HEK293T (cell line): ENCODE measurements at places on chromosomes 11 and 22.
A peak's percentile ranks its signal among the peaks of the same experiment; 100 is the strongest.

DNA sequence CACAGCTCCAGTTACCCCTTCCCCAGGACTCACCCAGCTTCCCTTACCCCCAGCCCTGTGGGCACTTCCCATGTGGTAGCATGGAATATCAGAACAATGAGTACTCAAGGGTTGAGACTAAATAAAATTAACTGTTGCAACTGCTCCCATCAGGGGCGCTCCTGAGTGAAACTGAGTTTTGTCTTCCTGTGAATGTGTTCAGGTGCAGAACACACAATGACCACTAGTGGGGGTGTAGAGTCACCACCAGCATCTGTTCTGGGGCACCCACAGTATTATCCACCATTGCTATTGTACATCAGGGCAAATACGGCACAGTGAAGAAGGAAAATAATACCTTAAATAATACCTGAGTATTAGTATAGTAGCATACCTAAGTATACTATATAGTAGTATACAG, 689.7 kb downstream of the TBC1D22A start:
- peak; percentile 36 for DNase-seq

DNA sequence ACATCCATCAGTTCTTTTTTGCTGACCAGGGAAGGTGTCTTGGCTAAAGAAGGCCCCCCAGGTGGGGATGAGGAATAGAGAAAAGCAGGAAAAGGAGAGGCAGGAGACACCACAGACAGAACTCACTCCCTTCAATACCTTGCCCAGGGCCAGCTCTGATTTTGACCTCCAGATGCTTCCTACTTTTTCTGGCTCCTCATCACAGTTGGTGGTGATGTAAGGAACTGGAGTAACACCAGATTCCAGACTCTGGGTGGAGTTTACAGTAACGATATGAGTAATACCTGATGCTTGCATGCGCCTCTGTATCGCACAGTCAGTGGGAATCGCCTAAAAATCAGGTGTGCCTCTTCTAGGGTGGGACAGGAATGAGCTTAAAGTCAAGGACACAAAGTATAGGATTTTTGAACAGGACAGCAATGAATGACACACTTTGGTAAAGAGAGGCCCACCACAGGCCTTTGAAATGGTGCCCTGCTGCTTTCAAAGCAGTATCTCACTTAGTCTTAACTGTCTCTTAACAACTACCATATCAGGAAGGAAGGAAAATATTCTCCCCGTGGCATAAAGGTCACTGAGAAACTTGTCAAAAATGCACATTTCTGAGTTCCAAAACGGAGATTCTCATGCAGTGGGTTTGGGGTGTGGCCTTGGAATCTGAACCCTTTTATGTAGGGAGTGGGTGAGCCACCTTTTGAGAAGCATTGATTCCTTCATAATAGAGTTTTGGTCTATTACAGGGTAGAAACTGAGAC, 140.8 kb downstream of the SNX19 start:
- no peak for DNase-seq

DNA sequence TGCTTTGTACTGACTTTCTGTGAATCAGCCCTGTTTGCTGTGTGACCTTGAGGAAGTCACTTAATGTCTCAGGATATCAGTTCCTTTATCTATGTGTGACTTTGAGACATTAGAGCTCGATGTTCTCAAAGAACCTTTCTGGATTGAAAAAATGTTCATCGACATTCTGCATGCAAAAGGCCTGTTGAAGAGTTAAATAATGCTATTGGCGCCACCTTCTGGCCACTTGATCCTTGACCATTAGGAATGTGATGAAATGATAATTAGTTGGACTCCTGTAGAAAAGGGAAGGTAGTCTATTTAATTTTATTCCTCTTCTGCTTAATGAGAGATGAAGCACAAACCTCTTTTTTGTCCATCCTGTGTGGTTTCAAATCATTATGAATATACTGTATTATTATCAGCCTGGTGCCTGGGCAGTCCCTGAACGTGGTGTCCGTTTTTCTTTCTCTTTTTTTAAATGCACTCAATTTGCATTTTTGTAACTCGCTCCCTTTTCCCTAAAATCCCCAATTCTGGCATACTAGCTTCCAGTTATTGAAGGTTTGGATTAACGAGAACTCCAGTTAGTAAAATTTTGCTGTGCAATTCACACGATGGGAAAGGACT, 20.7 kb downstream of the ELF5 start:
- peak; percentile 56 for DNase-seq

GRCh38 chr11:75603791-75604736, 42.0 kb downstream of the SERPINH1 start:
- no peak for DNase-seq

- DNase-seq: no peak
These were observed 712.4 kb downstream of the TBC1D22A start for GRCh38 chr22:47474895-47475294.

- DNase-seq: no peak
These were observed 27.3 kb downstream of the GNAZ start for GRCh38 chr22:23097412-23098229.

GRCh38 chr11:64207256-64208085, 950 bp downstream of the FERMT3 start:
- DNase-seq: no peak

GRCh38 chr11:8656291-8656690, 26.2 kb downstream of the TRIM66 start:
- no peak for DNase-seq

GRCh38 chr22:26416670-26417276, 12.3 kb upstream of the ASPHD2 start:
- DNase-seq: no peak

- no peak for DNase-seq
These were observed 40.6 kb downstream of the RSF1 start for GRCh38 chr11:77779935-77780334.

DNA sequence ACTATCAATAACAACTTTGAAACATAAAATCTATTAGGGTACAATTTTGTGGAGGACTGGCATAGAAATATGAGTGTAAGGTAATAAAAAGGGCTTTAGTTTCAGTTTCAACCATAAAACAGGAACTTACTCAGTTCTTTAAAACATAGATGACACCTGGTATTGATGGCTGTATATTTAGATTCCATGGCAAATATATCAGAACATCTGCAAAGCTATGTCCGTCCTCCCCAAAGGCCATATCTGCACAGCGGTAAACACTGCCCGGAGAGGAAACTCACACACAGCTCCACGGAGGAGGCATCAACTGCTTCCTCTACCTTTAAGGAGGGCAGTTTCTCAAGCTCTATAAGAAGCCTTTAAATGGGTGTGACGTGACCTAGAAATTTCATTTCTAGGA, 993.3 kb downstream of the BRD1 start:
- DNase-seq: no peak

DNA sequence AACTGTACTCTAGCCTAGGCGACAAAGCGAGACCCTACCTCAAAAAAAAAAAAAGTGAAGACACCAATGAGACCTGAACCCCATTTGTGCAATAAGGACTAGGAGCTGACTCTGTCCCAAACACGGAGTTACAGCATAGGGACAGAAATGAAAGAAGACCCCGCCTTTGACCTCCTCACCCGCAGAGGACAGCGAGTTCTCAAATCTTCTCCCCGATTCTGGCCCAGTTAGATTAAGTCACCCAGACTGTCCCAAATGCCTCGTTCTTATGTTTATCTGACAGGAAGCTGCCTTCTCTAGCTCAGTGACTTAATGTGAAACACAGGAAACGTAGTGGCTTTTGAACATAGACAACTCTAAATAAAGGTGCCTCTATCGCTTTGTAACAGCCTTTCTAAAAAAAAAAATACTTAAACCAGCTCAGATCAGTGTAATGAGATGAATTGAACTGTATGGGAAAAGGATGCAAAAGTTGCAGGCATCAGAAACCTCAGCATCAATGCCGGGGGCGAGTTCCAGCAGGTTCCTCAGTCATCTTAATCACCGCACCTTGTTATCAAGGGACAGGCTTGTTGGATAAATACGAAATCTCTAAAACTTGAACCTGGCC, 10.6 kb downstream of the MYH9 start:
- no peak for DNase-seq

DNA sequence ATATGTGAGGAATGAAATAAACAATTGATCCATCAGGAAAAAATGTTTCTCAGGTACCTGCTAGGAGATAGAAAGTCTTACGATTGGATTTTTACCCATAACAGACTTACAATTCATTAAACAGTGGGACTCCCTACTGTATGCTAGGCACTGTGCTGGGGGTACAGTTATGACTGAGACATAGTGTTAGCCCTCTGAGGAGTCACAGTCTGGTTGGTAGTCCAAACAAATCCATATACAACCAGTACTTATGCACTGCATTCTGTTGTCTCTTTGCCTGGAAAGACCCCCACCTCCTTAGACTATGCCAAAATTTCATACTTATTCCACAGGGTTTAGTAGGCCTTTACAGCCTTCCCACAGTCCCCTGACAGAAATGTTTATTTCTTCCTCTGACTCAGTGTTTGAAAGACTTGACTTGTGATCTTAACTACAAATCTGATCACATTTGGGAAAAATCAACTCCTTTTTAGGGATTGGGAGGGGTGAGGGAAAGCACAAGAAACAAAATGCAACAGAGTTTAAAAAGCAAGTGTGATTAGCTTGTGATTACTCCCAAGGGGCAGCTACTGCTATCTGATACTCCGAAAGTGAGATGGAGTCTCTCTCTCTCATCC, 69.4 kb upstream of the HORMAD2 start:
- no peak for DNase-seq

- no peak for DNase-seq
These were observed 121.5 kb downstream of the MAML2 start for GRCh38 chr11:96221244-96222070.

- no peak for DNase-seq
These were observed 15.2 kb upstream of the OR10Q1 start for GRCh38 chr11:58243954-58244353.

DNA sequence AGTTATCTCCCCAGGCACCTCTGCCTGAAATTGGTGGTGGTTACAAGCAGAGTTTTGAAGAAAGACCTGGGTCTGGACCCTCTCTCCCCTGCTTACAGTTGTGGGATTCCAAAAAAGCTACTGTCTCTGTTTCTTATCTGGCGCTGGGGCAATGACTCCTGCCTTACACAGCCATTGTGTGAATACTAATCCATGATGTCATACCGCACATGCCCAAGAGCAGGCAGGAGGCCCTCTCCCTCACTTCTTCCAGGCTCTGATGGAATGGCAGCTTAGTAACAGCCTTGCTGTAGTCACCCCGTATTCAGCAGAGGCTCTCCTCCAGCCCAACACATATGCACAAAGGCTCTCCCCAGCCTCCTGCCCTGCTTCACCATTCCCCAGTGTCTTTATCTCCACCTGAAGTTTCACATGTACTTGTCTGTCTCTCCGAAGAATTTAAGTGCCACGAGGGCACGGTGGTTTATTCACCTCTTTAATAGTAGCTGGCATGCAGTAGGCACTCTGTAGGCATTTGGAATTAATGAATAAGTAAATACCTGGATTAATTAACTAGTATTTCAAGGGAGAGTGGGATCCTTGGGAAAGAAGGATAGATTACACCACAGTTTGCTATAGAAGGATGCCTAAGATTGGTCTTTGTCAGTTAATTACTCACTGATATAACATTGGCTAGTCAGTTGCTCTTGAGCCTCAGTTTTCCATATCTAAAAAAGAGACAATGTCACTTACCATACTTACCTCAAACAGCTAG, 165.6 kb downstream of the ETS1 start:
- DNase-seq: no peak

DNA sequence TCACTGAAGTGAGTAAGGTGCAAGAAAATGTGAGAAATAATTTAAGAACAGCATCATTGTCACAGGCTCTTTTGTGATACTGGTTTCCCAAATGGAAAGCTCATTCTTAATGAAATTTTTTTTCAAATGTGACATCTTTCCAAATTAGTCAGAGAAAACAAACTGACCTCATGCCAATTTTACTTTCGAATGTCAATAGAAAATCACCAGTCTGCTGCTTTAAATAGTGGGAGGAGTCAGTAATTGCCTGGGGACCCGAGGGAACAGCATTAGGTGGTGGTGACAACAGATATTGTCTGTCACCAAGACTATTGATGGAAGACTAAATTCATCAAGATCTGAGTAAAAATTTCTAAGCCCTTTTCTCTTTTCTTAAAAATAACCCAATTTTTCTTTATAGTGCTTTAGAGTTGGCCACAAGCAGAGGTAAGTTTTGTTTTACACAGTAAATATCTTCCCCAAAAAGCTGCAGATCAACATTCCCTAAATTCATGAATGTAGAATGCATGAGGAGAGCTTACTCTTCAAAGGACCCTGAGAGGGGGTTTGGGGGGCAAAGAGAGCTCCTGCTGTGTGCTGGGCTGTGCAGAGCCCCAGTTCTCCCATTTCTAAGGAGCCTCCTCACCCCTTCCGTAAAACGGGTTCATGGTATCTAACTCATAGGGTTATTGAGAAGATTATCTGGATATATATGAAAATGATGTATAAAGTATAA, 95.1 kb downstream of the PIWIL4 start:
- DNase-seq: no peak

- DNase-seq: peak; percentile 49
These were observed 12.2 kb upstream of the OR52D1 start for GRCh38 chr11:5476186-5476819.

- no peak for DNase-seq
These were observed at the start of gene CARNS1 for GRCh38 chr11:67415501-67416304. TSS of gene CARNS1 (plus strand) at chr11:67415678. CDS start at chr11:67416200, 522 bp downstream.

DNA sequence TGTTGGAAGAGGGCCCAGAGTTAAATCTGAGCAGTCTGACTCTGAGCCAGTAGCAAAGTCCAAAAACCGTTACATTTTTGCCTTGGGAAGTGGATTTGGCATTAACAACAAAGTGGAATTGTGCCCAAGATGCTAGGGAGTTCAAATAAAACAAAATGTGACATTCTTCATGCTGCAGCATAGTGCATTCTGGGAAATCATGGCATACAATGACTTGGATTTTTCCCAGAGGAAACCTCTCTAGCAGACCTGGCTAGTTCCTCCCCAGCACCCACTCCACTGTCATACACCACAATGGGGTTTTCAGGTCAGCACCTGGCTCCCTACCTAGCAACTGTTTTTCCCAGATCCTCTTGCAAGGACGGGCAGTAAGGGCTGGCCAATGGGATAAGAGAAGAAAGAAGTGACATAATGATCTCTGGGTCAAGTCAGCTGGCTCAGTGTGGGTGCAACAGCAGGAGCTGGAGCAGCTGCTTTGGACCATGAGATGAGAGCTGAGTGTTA, 24.8 kb upstream of the CYB5R3 start:
- DNase-seq: no peak

GRCh38 chr11:75474878-75475766, 42.1 kb upstream of the KLHL35 start:
- no peak for DNase-seq

- DNase-seq: no peak
These were observed 85.4 kb downstream of the MTNR1B start for GRCh38 chr11:93054881-93055280.

- DNase-seq: no peak
These were observed 1.9 kb downstream of the PATL1 start for GRCh38 chr11:59666969-59667368.
